ENCODE measurements at places on chromosomes 6 and 20. TPM values are rescaled to one million over a fixed set of nuclear protein-coding genes. Genes with fewer than 3 reads are reported as not detected.

The BTN1A1 gene
- not detected for total RNA-seq

DNA sequence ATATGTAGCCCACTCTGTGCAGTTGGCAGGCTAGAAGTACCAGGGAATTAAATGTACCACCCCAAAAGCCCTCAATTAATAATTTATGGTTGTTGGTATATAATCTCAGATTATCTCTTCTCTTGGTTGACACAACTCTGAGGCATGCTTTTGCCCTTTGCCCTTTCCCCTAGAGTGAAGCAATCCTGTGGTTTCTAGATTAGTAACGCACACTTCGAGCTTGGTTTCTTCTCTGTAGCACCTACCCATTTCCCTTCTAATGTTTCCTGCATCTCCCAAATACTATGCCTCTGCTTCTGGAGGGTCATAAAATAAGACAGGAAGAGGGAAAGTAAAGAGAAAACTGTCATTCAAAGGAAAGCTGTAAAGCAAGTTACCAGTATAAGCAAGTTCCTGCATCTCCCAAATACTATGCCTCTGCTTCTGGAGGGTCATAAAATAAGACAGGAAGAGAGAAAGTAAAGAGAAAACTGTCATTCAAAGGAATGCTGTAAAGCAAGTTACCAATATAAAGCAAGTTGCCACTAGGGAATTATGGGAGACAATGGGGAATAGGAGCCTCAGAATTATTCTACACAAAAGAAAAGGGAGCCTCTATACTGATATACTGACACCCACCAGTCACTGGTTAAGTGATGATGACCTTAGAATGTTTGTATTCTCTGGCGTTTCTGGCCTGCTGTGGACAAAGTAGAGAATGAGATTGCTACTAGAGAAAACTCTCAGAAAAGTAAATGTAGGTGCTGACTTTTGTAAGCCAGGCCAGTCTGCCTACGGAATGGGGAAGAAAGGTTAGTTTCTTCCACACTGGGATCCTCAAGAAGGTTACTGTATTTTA is 862.6 kb upstream of the MAN1A1 start:
- no peaks in the 10 kb centered on the region for H3K36me3 ChIP-seq
- no peak overlapping the region for H3K4me3 ChIP-seq
- peak; percentile 5 for DNase-seq
- H3K27me3 ChIP-seq = no peaks in the 10 kb centered on the region
- H3K27ac ChIP-seq = no peak overlapping the region

- no peak overlapping the region for H3K4me3 ChIP-seq
- no peak for DNase-seq
- H3K27me3 ChIP-seq = peaks cover 6% of the 10 kb centered on the region
- H3K27ac ChIP-seq = no peak overlapping the region
- no peaks in the 10 kb centered on the region for H3K36me3 ChIP-seq
Measured at GRCh38 chr6:50842861-50843384, 24.3 kb downstream of the TFAP2B start.

DNA sequence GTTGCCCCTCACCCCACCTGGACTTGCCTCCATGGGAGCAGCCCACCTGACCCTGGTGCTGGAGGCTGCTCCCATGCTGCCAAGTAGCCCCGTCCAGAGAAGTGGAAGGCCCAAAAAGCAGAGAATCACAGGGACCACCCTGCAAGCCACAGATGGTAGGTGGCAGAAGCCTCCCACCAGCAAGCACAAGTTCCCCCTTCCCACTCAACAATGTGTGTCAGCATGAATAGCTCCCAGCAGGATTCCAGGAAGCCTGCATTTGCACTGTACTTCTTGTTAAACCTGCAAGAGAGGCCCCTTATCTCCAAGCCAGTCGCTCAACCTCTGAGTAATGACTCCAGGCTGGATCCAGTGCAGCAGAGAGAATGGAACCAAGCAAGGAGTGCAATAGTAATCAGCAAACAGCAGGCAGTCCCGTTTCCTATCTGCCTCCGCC is 180.8 kb upstream of the CST7 start:
- no peak overlapping the region for H3K4me3 ChIP-seq
- H3K27ac ChIP-seq = no peak overlapping the region
- H3K4me1 ChIP-seq = no peaks in the 10 kb centered on the region
- DNase-seq = peak; percentile 70
- no peaks in the 10 kb centered on the region for H3K36me3 ChIP-seq

- no peak for DNase-seq
- H3K4me1 ChIP-seq = no peaks in the 10 kb centered on the region
- no peak overlapping the region for H3K4me3 ChIP-seq
- no peaks in the 10 kb centered on the region for H3K36me3 ChIP-seq
- H3K27ac ChIP-seq = no peak overlapping the region
- no peaks in the 10 kb centered on the region for H3K27me3 ChIP-seq
Measured at GRCh38 chr6:63440057-63440456, 120.3 kb upstream of the LGSN start.

- H3K4me1 ChIP-seq = peaks cover 4% of the 10 kb centered on the region
- H3K36me3 ChIP-seq = no peaks in the 10 kb centered on the region
- DNase-seq = peak; percentile 51
- H3K27ac ChIP-seq = no peak overlapping the region
Measured at GRCh38 chr6:37024656-37025337, 19.3 kb downstream of the FGD2 start.

DNA sequence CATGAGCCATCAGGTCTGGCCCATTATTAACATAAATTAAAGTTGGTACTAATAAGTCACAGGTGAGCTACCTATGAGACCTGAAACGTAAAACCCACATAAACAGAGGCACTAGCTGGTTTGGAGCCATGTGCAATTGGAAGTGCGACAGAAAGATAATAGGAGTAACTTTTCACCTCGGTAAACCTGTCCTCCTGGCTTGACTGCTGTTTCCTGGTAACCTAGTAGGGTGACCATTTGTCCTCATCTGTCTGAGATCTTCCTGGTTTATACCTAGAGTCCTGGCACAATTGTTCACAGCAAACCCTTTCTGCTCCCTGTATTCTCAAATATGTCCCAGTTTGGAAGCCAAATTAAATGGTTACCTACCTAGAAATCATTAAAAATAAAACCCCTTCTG is 7.4 kb downstream of the TBC1D20 start:
- no peak overlapping the region for H3K27ac ChIP-seq
- H3K4me1 ChIP-seq = no peaks in the 10 kb centered on the region
- H3K4me3 ChIP-seq = no peak overlapping the region
- no peaks in the 10 kb centered on the region for H3K27me3 ChIP-seq

Data from fibroblast of lung (primary cell).